ENCODE measurements at places on chromosomes 13 and 19.

DNA sequence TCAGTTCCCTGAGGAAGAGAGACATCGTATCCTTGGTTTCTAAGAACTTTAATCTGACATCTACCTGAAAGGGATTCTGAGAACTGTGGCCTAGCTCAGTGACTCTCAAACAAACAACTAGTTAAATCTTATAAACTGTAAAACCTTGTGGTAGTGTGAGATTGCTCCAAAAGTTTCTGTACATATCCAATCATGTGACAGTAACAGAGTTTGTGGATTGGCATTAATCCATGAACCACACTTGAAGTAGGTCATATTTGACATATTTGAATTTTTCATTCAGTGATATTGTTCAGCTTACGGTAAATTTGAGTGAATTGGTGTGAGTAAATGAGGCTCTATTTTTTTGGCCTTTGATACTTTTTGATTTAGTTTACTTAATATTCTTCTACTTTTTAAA lies 15.0 kb downstream of the TDRD3 start:
- no peak for DNase-seq

- DNase-seq: no peak
These were observed 616 bp downstream of the PINLYP start for GRCh38 chr19:43575955-43576878.

GRCh38 chr13:113647351-113648215 lies 10.4 kb downstream of the ATP4B start:
- DNase-seq: no peak

DNA sequence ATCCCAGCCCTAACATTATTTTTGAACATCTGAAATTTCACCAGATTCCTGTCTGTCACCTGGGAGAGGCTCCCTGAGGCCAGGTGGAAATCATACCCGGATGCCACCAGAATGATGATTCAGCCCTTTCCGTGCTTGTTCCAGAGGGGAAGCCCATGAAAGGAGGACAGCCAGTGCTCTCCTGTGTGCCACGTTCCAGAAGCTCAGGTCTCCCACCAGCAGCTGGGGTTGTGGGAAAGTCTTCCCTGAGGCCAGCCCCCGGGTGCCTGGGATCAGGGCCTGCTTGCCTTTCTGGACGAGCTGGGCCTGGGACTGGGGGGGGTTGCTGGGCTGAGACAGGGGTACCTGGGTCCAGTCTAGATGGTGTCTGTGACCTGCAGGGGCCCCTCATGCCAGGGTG lies 25.5 kb upstream of the IGFL1 start:
- DNase-seq: no peak

DNA sequence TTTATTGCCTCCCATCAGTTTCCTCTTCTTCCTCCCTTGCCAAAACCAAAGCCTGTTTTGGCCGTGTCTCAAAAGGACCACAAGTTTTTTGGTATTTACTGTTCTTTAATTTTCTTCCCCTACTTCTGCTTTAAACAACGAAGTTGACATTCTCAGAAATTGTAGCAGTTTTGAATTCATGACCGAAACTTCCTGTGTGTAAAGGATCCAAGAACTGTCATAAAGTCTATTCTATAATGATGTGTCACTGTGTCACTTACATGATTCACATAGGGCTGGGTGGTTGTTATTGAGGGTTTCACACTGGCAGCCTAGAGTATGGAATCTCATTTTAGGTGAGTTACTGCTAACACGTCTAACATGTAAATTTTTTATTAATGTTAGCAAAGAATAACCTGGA lies 741.0 kb upstream of the KLHL1 start:
- DNase-seq: no peak

GRCh38 chr19:876780-877314 lies 16.1 kb downstream of the MED16 start:
- DNase-seq: no peak

DNA sequence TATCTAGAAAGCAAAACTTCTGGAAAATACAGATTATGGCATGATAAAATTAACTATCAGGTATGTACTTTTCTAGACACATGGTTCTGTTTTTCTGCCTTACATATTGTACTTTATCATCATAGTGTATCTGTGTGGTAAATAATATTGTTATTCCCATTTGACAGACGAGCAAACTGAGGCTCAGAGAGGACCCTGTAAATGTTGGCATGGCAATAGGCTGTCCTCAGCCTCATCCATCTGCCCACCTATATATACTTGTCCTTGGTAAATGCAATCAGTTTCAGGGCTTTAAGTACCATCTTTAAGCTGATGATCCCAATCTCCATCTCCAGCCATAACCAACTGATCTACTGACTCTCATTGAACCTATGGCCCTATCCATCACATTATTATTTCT lies 178.0 kb downstream of the DCT start:
- no peak for DNase-seq

- no peak for DNase-seq
These were observed 18.3 kb downstream of the ATP4B start for GRCh38 chr13:113639616-113640262.

DNA sequence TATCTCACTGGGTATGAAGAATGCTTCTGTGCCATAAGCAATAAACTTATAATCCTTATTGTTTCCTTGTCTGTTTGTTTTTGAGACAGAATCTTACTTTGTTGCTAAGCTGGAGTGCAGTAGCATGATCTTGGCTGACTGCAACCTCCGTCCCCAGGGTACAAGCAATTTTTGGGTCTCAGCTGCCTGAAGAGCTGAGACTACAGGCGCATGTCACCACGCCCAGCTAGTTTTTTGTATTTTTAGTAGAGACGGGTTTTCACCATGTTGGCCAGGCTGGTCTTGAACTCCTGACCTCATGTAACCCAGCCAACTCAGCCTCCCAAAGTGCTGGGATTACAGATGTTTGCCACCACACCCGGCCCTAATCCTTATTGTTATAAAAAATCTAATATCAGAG lies 112.5 kb downstream of the MYO16 start:
- no peak for DNase-seq

DNA sequence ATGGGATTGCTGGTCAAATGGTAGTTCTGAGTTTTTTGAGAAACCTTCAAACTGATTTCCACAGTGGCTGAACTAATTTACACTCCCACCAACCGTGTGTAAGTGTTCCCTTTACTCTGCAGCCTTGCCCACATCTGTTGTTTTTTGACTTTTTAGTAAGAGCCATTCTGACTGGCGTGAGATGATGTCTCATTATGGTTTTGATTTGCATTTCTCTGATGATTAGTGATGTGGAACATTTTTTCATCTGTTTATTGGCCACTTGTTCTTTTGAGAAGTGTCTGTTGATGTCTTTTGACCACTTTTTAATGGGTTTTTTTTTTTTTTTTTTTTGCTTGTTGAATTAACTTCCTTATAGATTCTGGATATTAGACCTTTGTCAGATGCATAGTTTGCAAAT lies 4.3 kb downstream of the CAB39L start:
- DNase-seq: no peak

DNA sequence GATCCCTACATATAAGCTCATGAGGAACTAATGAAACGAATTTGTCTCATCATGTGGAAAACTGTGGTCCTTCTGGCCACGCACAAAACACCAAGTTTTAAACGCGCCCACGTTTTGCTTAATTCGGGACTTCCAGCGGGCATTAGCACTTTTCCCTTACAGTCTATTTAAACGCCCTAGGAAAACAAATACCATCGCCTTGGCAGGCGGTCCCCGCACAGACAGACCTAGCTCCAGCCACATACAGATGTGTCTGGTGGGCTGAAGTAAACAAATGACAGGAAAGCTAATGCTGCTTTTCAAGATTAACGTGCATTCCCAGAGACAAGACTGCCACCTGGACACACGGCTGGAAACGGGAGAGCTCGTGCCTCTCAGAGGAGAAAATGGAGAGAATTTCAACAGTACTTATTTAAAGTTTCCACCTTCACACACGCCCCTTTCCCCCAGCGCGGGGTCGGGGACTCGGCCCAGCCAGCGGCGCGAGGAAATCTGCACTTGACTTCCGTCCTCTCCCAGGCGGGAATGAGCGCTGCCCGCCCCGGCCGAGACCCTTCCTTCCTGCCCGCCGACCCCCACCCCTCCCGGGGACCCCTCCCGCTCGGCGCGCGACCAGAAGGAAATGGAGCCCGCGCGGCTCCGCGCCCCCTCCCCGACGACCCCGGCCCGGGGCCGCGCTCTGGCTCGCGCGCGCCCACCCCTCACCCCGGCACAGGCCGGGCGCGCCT lies 931 bp downstream of the USP12 start:
- DNase-seq: peak; percentile 2

- DNase-seq: no peak
These were observed 36.7 kb upstream of the USPL1 start for GRCh38 chr13:30580852-30581502.

- no peak for DNase-seq
These were observed 30.4 kb upstream of the SLC1A5 start for GRCh38 chr19:46818812-46819211.

GRCh38 chr13:91017031-91017668 lies 330.3 kb upstream of the MIR17HG start:
- no peak for DNase-seq

DNA sequence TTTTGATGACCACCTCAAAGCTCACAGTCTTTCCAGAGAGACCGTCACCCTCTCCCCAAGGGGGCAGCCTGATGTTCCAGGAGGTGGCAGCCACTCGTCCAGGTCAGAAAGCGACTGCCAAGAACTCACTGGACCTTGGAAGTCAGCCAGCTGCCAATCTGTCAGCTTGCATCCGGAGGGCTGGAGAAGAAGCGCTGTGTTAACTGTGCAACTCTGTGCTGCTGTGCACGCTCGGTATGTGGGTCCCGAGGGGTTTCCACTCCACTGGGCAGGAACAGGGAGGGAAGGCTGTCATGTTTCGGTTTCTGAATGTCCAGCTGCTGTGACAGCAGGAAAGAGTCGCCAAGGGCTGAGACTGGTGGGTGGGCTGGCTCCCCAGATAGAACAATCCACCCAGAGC lies 89.2 kb downstream of the CACNA1A start:
- no peak for DNase-seq

GRCh38 chr19:17165715-17166114 lies 49.4 kb upstream of the USE1 start:
- DNase-seq: no peak

- DNase-seq: no peak
These were observed 309.6 kb upstream of the EDNRB start for GRCh38 chr13:78228211-78228610.

DNA sequence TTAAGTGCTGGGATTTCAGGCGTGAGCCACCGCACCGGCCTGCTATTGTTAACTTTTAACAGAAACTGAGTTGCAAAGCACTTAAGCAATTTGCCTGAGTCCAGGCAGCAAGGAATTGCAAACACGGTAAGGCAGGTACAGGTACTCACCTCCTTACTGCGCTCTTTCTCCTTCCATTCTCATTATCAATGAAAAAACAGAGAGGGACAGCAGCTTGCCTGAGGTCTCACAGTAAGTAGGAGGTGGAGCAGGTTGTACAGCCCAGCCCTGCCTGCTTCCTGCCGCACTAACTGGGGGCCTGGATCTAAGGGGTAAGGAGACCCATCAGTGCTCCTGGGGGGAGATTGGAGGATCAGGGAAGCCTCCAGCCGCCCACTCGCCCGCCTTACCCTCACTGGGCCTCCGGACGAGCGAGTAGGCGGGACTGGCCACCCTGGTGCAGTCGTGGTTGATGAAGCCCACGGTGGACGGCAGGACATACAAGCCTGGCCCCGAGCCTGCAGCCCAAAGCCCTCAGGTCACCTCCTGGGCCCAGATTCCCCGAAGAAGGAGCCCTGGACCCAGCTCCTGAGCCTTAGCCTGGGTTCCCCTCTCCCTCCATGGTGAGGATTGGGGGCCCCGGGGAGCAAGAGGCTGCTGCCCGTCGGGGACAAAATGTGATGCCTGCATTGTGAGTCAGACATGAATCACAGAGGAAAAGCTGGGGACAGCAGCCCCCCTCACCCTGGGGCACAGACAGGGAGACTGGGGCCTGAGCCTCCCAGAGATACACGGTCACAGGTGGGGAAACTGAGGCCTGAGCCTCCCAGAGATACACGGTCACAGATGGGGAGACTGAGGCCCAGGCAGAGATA lies 11.4 kb upstream of the SHC2 start:
- DNase-seq: no peak

GRCh38 chr19:23770672-23771250 lies 12.1 kb upstream of the ZNF681 start:
- DNase-seq: no peak

GRCh38 chr13:30715837-30716236 lies 19.5 kb upstream of the ALOX5AP start:
- no peak for DNase-seq

DNA sequence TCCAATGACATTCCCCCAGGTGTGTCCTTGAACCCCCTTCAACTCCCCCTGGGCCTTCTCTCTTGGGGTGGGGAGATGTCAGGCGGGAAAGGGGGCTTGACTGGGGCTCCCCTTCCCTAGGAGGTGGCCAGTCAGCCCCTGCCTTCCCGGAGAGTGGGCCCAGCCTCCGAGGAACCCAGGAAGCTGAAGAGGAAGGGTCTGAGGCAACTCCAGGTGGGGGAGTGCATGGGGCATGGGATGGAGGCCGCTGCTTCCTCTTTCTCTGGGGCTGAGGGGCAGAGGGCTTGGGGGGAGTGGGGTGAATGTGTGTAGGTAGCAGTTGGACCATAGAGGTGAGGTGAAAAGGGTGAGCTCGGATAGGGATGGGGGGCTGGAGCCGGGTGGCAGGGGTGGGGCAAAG lies 2.7 kb upstream of the INAFM1 start:
- DNase-seq: no peak

- DNase-seq: no peak
These were observed 108.0 kb upstream of the DOCK9 start for GRCh38 chr13:99085808-99086266.

- DNase-seq: peak; percentile 35
These were observed 47.2 kb downstream of the ZAR1L start for GRCh38 chr13:32267836-32268439.

All from stimulated activated CD8-positive, alpha-beta memory T cell treated with anti-CD3 and anti-CD28 coated beads, Interleukin-4, amount 100 ng/mL, for 4 hours (primary cell).